Fibroblast of pulmonary artery (primary cell): ENCODE measurements at places on chromosomes 3 and 15.
A peak's percentile ranks its signal among the peaks of the same experiment; 100 is the strongest.

DNA sequence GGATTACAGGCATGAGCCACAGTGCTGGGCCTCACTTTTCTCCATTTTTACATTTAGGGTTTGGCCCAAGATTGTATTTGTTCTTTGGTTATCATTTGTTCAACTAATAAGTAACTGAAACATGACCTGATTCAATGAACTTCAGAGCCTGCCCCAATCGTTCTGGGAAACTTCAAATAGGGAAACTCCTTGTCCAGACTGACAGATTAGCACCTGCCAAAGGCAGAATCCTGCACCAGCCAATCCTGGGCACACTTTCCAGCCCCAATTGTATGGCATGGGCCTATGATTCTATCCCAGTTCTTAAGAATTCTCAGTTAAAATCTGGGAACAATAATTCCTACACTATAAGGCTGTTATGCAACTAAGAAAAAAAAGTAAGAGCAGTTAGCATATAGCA lies 18.3 kb upstream of the RAB43 start:
- no peak for DNase-seq

DNA sequence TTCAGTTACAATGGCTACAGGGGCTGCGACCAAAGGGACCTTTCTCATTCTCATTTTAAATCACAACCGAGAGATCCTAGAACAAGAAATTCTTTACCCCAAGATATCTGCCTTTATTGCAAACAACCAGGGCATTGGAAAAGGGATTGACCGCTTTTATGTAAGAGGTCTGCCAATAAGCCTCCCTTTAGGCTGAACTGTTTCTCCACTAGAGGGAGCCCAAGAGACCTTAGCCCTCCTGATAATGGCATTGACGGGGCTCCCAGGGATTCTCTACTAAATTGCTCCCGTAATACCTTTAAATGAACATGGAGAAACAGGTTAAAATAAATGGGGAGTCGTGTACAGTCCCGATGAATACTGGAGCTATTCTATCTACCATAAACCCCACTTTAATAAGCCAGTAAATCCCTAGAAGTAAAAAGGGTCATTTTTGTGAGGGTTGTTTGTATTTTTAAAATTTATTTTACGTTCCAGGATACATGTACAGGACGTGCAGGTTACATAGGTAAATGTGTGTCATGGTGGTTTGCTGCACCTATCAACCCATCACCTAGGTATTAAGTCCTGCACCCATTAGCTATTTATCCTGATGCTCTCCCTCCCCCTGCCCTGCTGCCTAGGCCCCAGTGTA lies 7.5 kb upstream of the IGSF10 start:
- DNase-seq = peak; percentile 80

DNA sequence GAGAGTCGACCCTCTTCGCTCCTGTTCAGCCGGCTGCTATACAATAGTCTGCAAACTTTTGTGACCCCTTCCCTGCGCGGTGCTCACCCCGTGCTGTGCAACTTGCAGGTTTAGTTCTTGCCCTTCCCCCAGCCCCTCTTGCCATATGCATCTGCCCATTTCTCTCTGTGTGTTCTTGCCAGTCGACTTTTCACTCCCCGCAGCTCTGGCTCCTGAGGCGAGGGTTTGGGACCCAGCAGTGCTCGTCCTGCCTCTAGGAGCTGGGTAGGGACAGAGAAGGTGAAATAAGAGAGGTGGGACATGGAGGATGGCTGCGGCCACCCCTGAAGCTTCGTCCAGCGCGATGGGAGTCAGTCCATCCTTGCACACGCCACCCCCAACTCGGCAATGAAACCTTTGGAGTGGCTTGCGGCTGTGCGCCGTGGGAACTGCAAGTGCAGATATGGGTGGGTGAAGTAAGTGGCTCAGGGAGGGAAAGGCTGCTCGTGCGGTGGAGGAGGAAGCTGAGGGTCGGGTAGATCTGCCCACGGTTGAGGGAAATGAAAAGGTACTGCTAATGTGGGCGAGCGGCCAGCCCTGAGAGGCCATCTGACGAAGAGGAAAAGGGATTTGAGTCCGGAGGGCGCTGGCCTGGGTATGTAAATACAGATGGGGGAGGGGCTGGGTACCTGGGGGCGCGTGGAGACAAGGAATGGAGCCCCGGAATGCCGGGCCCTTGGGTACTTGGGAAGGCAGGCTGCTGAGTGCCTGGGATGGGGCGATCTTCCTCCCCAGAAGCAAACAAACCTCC lies 1.0 kb downstream of the LRRC3B start:
- DNase-seq = no peak

GRCh38 chr15:60682615-60683014 lies 203.7 kb upstream of the ICE2 start:
- no peak for DNase-seq

DNA sequence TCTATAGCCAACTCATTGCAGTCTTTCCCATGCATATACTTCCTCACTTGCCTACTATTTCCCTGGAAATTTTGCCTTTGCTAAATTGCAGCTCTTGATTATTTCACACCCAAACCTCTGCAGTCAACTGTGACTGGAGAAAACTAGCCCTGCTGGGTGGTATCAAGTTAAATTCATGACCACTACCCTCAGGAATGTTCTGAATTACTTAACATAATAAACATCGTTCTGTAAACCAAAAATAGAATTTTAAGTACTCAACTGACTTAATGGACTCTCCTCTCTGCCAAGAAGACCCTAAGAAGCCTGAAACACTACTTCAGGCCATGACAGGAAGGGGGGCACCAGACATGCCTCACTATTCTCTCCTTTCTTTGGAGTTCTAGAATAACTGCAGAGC lies 1278.0 kb upstream of the GBE1 start:
- no peak for DNase-seq

- DNase-seq = peak; percentile 80
Observed at GRCh38 chr3:98817547-98818041, 54.5 kb downstream of the ST3GAL6 start.

DNA sequence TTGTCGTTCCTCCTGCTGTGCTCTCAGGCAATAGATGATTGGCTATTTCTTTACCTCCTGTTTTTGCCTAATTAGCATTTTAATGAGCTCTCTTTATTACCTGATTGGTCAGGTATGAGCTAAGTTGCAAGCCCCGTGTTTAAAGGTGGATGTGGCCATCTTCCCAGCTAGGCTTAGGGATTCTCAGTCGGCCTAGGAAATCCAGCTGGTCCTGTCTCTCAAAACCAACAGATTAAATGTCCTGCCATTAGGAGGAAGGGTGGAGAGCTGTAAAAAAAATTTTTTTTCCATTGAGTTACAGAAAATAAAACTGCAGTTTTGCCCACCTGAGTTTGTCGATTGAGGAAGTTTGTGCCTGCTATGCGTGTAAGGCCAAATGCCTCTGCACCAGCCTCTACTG lies 5.4 kb upstream of the ACSBG1 start:
- DNase-seq = no peak

- DNase-seq = peak; percentile 38
Observed at GRCh38 chr15:37058316-37058985, 41.9 kb downstream of the MEIS2 start.

DNA sequence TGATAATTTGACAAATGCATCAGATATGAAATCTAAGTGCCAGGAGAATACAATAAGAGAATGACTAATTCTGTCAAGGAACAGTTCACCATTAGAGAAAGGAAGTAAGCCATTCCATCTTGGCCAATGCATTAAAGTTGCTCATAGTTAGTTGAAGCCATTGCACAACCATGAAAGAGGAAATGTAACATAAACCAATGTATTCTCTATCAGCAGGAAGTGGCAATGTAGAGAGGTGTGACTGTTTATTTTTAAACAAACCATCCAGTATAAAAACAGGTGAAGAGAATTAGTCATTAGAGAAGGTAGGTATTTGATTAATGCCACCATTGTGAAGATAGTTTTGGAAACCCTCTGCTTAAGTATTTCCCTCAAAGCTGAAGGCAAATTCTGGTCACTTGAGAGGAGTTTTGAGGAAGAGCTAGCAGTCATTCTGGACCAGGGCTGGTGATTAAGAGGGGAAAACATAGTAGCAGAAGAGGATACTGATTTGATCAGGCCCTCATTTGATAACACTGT lies 10.7 kb upstream of the ANXA2 start:
- DNase-seq = peak; percentile 86

- no peak for DNase-seq
Observed at GRCh38 chr15:78168608-78169007, 19.4 kb downstream of the IDH3A start.

GRCh38 chr3:184632551-184633236 lies 71.1 kb downstream of the EPHB3 start:
- no peak for DNase-seq

DNA sequence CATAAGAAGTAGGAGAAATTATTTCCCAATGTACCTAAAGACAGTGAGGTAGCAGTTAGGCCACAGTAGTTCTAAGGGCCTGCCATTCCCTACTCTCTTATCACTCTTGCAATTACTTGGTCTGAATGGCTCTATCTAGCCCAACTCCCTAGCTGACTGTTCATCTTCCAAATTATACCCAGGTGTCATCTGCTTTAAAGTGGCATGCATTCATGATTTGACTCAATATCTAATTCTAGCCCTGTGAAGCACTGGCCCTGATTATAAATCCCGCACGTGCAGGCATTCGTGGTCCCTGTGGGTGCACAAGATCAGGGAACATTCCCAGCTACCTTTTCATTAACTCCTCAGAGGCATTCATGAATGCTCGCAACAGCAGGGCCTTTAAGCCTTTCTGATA lies 43.1 kb upstream of the ZNF774 start:
- DNase-seq = no peak

- DNase-seq = no peak
Observed at GRCh38 chr3:168532135-168532534, 436.4 kb upstream of the GOLIM4 start.

DNA sequence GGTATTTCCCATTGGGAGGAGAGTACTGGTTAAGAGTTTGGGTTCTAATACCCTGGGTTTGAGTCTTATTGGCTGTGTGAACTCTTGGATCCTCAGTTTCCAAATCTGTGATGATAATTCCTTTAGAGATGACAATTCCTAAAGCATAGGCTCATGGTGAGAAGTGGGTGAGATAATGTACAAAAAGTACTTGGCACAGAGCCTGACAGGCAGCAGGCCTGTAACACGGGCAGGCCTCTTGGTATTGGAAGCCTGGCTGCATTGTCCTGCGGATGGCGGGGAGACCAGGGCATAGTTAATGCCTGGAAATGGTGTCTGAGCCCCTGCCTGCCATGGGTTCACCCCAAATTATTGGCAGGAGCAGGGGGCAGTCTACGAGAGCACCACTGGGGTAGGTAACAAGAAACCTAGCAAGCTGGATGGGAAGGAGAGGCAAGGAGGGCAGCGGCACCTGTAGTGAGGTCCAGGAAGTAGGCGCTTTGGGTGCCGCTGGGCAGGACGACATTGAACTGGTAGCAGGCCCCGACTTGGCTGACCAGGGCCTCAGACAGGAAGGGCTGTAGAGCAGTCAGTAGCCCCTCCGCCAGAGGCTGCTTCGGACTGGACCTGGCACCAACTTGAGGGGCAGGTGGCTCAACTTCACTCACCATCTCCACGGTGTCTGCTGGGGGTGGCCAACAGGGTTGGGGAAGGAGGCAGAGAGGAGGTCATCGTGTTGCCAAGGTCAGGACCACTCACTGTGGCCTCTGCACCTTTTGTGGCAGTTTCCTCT lies 7.7 kb downstream of the STOML1 start:
- no peak for DNase-seq
